Cortex of kidney (tissue), 1 donor: ENCODE measurements at places on chromosomes 4 and X.

DNA sequence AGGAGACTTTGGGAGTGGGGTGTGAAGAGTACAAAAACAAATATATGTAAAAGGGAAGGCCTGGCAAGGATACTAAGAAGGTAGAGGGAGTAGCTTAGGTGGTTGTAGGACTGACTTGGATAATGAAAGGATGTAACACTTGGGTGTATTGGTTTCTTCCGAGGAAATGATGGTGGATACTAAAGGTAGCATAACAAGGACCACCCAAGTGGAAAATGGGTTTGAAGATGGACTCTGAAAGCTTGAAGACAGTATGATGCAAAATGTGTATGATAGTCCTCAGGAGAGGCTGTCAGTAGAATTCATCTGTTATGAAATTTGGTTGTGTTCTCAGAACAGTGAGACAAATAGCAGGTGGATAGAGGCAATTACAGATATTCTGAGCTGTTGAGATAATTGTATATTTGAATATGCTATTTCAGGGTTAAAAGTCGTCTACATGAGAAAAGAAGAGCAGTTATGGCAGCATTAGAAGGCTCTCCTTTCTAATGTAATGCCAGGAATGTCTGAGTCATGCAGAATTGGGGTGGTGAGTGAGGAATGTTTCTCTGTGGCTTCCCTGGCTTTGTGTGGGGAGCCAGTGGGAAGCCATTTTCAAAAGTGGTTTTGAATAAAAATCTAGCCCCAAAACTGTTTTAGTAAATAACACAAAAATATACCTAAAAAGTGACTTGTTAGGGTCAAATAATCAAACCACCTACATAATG is 75.6 kb downstream of the FHIP1A start:
- no peak for DNase-seq

DNA sequence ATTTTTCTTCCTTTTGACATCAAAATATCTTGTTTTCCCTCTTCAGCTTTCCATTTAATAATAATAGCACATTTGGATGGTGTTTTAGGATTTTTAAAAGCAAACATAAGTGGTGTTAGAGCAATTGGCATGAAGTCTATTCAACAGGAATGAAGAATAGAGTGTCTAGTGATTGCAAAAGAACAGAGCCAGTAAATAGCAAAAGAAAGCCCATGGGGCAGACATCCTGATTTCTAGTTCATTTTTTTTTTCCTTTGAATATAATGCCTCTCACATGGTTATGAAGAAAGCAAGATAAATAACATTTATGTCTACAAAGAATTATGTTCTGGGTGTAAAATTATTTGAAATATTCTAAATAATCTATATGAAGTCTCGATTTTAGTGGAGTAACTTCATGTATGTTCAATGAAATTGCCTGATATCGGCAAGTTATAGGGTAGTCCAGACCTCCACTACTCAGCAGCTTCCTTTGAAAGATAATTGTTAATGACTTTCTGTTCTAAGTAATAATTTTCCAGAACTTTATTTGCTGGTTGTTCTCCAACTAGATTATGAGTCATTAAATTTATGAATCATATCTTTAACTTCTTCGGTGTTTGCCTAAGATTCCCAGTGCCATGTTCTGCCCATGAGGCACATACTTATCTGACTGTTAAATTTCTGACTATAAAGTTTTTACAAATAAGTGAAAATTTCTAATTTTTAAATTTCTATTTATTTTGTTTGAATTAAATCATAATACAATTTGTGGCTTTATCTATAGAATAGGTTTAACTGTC is 587.9 kb downstream of the TLL1 start:
- no peak for DNase-seq

DNA sequence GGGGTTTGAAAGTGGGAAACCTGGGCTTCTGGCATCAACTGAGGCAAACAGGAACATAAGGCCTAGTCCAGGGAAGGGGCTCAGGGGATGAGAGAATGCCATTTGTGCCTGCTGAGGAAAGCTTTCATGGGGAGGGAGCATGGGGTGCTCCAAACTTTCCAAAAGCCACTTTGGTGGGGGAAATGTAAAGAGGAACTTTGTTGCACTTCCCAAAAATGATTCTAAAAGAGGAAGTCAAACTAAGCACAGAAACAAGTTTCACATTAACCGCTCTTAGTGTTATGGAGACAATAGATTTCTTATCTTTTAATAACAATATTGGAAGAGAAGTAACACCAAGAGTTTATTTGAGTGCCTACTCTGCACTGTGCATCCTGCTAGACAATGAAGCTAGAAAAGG is 32.3 kb downstream of the GAB3 start:
- no peak for DNase-seq

- no peak for DNase-seq
Measured at GRCh38 chr4:139686130-139686529, 20.5 kb downstream of the MGST2 start.

DNA sequence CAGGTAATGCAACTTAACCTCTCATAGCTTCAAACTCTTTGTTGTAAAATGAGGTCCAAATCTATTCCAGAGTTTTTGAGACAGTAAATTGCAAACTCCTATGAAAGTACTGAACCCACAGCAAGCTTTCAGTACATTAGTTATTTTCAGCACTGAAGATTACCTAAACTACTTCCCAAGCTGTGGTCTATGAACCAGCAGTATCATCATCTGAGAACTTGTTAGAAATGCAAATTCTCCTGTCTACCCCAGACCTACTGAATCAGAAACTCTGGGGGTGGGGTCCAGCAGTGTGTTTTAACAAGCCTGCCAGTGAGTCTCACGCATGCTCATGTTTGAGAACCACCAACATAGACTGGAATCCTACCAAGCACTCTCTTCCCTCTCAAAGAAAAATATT is 5.7 kb upstream of the CASP6 start:
- no peak for DNase-seq

DNA sequence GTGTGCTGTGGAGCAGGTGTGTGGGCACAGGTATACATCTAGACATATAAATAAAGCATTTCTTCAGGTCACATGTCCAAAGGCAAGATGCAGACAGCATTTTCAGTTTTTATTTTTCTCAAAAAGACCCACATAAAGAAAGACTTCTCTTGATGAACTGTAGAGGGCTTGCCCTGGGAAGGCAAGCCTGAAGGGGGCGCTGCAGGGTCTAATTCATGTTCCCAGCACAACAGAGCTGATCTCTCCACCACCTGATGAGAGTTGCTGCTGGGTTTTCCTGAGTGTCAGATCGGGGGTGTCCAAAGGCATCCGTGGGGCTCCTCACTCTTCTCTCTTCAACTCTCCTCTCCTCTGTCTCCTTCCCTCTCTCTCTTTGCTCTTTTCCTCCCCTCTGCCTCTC is 26.6 kb downstream of the ADRA2C start:
- DNase-seq = no peak

DNA sequence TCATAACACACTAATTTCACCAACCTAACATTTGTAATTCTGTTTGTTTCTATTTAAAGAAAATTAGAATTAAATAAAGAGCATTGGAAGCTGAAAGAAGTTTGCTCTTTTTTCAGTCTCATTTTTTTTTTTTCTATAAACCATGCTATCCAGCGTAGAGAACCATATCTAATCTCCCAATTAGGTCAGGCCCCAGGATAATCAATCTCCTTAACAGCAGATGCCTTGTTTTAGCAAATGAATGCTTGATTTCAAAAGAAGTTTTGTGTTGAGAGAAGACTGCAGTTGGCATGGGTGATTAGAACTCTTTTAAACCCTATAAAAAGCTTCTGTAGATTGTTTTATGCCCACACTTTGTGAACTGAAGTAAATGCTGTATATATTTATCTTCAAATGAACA is 15.6 kb upstream of the MAD2L1 start:
- DNase-seq = no peak

DNA sequence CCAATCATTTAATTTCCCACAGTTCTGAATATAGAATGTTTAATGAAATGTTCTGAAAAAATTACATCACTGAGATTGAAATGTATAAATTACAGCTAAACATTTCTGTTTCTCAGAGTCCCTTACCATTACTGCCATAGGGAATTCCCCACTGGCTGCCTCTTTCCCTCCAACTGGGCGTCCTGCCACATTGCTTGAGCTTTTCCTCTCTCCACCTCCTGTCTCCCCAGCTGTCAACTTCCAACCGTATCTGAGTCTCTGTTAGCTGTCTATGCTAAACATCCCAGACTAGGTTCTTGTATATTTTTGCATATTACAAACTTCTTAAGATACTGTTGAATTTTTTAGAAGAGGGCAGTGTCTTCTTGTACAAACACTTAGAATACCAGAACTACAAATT is 407.3 kb upstream of the SLIT2 start:
- DNase-seq = no peak

GRCh38 chr4:6046526-6047129 is 28.4 kb upstream of the C4orf50 start:
- no peak for DNase-seq

GRCh38 chrX:136528645-136529315 is 3.2 kb upstream of the VGLL1 start:
- DNase-seq = no peak

- DNase-seq = no peak
Measured at GRCh38 chr4:186149872-186150271, 41.5 kb upstream of the CYP4V2 start.

DNA sequence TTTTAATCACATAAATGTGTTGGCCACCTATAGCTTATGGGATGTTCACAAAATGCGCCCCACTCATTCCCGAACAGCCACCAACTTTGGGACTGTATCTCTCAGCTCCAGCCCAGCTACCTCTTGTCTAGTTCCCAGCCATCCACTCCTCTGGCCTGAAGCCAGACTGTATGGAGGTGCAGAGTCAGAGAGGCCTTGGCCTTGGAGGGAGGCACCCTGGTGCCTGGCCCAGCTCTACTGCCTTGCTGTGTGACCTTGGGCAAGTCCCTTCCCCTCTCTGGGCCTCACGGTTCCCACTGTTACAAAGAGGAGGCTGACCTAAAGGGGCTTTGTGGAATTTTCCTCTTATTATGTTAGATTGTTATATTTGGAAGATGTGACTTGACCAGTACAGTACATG is 13.9 kb downstream of the MAMLD1 start:
- DNase-seq = no peak
